Bronchus fibroblast of lung (primary cell): ENCODE measurements at places on chromosomes 2 and 18. TPM values are rescaled to one million over a fixed set of nuclear protein-coding genes. Genes with fewer than 3 reads are reported as not detected.

GAREM2 gene
- 0.34 and 0.45 TPM in 2 replicates for total RNA-seq

GRP gene
- not detected in 2 replicates for total RNA-seq

C2orf72 gene
- 1.3 TPM in 1 of 2 replicates, not detected in the other for total RNA-seq

LIMS2 gene
- total RNA-seq: 0.30 and 0.84 TPM in 2 replicates

PLA2R1 gene
- 1.3 and 1.5 TPM in 2 replicates for total RNA-seq
